Fibroblast of lung (primary cell): ENCODE measurements at places on chromosomes 6 and 20. TPM values are rescaled to one million over a fixed set of nuclear protein-coding genes. Genes with fewer than 3 reads are reported as not detected.

Gene SUMO4
- 1.0 and 2.1 TPM in 2 replicates for total RNA-seq

Gene MMP24OS
- total RNA-seq, result 24.4 and 30.1 TPM in 2 replicates

Gene GSTA1
- total RNA-seq, result under 0.01 TPM in 1 of 2 replicates, not detected in the other

Gene SMLR1
- not detected in 2 replicates for total RNA-seq

Gene WFDC12
- total RNA-seq, result not detected in 2 replicates

Gene SIRPG
- not detected in 2 replicates for total RNA-seq

Gene OR12D3
- not detected in 2 replicates for total RNA-seq

Gene LPIN3
- 3.1 and 5.1 TPM in 2 replicates for total RNA-seq

Gene ZC2HC1B
- not detected in 2 replicates for total RNA-seq

Gene VSX1
- not detected in 2 replicates for total RNA-seq
